ENCODE measurements at places on chromosomes 6 and 20.

DNA sequence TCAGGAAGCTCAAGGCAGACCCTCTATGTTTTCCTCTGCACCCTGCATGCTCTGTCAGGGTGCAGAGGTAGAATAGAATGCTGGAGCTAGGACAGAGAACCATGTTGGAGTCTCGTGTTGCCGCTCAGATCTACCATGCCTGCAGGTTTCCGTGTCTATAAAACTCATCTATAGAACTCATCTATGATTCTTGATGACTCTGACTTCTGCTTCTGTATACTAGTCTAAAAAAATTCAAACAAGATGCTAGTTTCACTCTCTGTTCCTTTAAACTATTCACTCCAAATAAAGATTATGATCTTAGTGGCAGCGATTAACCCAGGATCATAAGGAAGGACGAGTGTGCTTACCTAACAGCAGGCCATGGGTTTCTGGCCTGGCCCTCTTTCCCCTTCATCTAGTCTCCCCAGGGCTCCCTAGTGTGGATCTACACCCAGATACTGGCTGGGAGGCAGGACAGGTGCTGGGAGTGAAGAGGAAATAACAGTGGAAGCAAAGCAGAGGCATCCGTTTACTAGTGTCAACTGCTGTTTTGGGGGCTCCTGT, 162.7 kb upstream of the SUPT3H start:
- DNase-seq: no peak

DNA sequence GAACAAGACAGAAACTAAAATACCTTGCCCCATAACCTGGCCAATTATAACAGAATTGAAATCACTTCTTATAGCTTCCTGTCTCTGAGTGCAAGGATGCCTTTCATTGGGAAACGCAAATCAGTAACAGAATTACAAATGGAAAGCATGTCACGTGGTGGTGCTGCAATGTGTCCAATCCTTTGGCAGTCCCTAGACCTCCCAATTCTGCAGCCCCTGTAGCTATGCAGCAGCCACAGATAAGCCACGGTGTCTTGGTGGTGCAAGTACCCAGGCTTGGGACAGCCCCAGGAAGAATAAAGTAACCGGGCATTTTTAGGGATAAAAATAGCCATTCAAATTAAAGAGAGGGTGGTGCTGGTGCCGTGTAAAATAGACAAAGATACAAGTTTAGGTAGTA, 134.6 kb upstream of the CCN2 start:
- no peak for DNase-seq

GRCh38 chr20:12030470-12030869, 112.8 kb downstream of the BTBD3 start:
- DNase-seq: peak; percentile 23

GRCh38 chr6:146785001-146785585, 186.3 kb downstream of the ADGB start:
- DNase-seq: peak; percentile 59

DNA sequence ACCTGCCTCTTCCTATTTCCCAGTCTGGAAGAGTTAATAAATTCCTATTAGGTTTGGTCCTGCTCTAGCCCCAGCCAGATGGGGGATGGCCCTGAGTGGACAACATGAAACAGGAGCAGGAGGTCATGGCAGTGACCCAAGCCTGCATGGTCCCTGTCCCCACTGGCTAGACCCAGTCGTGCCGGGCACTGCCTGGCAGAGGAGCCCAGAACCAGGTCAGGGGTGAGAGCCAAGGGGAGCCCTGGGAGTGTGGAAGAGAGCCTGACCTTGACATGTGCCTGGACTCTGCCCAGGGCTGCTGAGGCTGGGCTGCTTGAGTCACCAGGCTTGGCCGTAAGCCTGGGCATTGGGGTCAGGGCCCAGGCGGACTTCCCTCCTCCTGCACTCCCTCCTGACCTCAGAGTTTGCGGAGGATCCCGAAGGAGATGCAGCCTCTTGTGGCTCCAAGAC, 3.6 kb downstream of the AVP start:
- DNase-seq: no peak

Data from NCI-H1092 (cell line).